Esophagus squamous epithelium (tissue), 5 donors: ENCODE measurements at places on chromosomes 16 and 17.

DNA sequence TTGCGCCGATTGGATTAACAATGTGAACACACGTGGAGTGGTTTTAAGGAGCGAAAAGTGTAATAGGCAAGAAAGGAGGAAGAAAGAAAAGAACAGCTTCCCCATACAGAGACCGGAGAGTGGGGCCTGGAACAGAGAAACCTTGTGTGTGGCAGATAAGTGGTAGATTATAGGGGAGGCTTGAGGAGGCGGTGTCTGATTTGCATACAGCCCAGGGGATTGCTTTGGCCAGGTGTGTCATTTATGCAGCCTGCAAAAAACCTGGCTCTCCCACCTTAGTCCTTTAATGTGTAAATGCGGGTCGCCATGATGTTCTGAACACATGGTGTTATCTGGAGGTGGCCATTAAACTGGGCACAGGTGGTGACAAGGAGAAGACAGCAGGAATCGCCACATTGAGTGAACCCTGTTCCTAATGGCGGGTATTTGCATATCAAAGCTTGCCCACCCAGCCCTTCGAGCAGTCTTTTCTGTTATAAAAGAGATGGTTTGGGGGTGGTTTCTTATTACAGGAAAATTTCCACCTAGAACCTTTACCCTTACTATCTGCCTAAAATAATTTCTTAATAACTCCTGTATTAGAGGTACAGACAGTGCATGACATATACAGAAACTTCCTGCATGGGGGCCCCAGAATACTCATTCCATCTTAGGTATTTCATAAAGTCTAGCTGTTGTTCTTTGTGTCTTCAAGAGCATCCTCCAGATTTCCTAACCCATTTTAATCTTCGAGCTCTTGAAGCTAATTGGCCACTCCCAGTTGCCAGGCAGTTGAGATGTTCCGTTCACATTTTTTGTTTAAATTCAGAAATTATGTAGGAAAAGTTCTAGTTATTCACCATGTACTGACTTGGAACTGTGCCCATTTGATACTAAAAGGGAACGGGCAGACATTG lies 292.5 kb downstream of the RBFOX1 start:
- no peak for DNase-seq

DNA sequence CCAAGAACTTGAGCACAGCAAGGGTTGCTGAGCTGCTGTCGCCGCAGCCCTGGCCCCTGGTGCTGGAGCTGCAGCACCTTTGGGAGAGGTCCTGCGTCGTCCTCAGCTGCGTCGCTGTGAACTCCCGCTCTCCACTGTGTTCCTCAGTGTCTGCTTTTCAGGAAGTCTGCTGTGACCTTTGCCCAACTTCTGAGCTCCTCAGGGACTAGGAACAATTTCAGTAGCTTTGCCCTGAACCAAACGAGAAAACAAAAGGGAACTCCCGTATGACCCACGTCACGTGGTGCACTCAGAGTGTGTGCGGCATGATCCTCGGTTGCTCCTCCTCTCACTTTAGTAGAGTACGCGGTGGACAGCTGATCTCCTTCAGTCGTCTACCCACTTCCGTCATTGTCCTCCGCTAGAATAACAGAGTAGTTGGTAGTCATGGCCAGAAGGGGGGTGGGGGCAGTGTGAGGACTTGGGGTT lies 44.2 kb downstream of the WDR45B start:
- no peak for DNase-seq

GRCh38 chr17:19418251-19418992 lies 7.4 kb downstream of the RNF112 start:
- no peak for DNase-seq

- no peak for DNase-seq
Observed at GRCh38 chr16:57828272-57829161, 26.2 kb upstream of the KIFC3 start.

- no peak for DNase-seq
Observed at GRCh38 chr17:11467639-11468038, 130.6 kb upstream of the DNAH9 start.

GRCh38 chr16:69513180-69513966 lies 52.4 kb upstream of the NFAT5 start:
- DNase-seq = no peak

GRCh38 chr16:66961065-66961744 lies at the start of gene CES3:
Gene CES3 (plus strand): TSS chr16:66961266. CDS start chr16:66961308, 42 bp downstream.
- no peak for DNase-seq

- DNase-seq = no peak
Observed at GRCh38 chr16:50351116-50351515, 17.7 kb downstream of the BRD7 start.
